CD4-positive, alpha-beta T cell (primary cell): ENCODE measurements at places on chromosomes 16 and 17. TPM values are rescaled to one million over a fixed set of nuclear protein-coding genes. Genes with fewer than 3 reads are reported as not detected.
A peak's percentile ranks its signal among the peaks of the same experiment; 100 is the strongest.

SHPK gene
- 3.4 TPM for total RNA-seq

CCDC200 gene
- 0.47 TPM for total RNA-seq

ERI2 gene
- total RNA-seq = 0.45 TPM

DNA sequence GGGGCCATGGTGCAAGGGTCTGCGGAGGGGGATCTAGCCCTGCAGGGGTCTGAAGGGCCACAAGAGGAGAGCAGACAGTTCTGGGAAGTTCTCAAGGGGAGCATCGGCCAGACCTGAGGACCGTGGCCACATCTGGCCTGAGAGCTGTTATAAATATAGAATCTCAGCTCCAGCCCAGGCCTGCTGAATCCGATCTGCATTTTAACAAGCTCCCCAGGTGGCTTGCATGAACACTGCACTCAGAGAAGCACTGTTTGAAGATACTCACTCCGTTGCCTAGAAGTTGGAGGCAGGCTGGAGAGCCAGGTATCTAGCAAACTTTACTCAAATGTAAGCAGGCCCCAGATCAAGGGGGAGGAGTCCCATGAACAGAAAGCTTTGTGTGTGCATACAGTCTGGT, 61.3 kb downstream of the NKD1 start:
- no peak for DNase-seq

DNA sequence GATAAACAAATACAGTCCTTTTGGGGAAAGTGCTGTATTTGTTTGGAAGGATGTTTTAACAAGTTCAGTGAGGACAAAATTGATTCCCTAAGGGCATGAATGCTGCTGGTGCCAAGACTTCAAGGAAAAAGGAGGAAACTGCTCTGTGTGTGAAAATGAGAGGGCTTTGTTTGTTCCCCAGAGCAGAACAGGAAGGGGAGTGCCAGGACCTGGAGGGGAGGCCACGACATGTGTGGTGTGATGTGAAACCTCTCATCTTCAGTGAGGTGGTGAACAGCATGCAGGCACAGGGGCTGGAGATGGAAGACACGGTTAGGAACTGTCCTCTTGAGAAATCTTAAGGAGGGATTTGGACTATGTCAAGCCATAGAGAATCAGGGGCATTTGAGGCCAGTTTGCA, 46.6 kb upstream of the GRIN2A start:
- DNase-seq = no peak

SLC5A11 gene
- 0.44 TPM for total RNA-seq

DNA sequence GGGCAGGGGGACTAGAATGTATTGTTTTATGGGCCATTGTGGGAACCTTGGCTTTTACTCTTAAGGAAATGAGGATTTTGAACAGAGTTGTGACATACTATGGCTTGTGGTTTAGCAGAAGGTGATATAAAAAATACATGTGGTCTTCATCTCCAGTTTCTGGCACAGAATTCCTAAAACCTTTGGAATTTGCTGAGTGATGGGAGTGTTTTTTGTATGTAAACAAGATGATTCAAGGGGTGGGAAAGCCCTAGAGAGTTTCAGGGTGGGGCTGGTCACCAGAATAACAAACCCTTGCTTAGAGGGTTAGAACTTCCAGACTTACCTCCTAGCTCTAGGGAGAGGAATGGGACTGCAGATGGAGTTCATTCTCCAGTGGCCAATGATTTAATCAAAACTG, 316.1 kb downstream of the PHKB start:
- DNase-seq = no peak

DNA sequence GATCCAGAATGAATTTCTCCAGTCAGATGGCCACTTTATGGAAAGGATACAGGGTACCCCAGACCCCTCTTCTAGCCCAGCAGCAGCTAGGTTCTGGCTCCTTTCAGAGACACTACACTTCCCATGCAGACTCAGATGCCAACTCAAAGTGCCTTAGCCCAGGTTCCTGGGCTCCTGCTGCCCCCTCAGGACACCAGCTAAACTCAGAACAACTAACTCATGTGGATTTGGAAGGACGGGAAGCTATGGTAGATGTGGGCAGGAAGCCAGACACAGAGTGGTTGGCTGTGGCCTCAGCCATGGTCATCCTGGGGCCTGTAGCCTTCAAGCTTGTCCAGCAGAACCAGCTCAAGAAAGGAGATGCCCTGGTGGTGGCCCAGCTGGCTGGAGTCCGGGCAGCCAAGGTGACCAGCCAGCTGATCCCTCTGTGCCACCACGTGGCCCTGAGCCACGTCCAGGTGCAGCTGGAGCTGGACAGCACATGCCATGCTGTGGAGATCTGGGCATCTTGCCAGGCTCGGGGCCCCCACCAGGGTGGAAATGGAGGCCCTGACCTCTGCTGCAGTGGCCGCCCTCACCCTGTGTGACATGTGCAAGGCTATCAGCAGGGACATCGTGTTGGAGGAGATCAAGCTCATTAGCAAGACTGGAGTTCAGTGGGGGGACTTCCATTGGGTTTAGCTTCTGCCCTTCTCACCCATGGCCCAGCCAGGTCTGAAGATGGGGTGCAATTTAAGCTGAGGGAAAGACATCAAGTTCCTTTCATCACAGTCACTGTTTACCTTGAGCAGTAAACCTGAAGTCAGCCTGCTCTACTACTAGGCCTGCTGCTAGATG, 111.8 kb downstream of the N4BP1 start:
- no peak for DNase-seq

PVALEF gene
- not detected for total RNA-seq

GRCh38 chr17:19677736-19678379, 29.3 kb downstream of the ALDH3A2 start:
- no peak for DNase-seq

- DNase-seq = no peak
Measured at GRCh38 chr16:8905168-8905762, 23.1 kb downstream of the LITAFD start.

MYLK3 gene
- total RNA-seq = not detected

DNA sequence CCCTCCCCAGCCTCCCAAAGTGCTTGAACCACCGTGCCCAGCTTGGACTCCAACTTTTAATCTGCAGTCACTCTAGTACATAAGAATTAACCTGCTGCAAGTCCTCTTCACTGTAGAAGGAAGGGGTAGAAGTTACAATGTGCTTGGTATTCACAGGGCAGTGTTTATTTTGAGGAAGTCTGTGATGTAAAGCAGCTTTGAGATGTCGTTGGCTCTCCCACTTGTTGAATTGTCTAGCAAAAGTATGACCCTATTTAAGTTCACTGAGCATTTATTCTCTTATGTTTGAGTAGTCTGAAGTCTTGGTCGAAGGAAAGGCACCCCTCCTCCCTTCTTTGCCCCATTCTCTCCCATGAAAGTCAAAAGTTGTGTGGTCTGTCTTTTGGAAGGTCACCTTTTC, 28.2 kb downstream of the SF3B3 start:
- DNase-seq = no peak

DNA sequence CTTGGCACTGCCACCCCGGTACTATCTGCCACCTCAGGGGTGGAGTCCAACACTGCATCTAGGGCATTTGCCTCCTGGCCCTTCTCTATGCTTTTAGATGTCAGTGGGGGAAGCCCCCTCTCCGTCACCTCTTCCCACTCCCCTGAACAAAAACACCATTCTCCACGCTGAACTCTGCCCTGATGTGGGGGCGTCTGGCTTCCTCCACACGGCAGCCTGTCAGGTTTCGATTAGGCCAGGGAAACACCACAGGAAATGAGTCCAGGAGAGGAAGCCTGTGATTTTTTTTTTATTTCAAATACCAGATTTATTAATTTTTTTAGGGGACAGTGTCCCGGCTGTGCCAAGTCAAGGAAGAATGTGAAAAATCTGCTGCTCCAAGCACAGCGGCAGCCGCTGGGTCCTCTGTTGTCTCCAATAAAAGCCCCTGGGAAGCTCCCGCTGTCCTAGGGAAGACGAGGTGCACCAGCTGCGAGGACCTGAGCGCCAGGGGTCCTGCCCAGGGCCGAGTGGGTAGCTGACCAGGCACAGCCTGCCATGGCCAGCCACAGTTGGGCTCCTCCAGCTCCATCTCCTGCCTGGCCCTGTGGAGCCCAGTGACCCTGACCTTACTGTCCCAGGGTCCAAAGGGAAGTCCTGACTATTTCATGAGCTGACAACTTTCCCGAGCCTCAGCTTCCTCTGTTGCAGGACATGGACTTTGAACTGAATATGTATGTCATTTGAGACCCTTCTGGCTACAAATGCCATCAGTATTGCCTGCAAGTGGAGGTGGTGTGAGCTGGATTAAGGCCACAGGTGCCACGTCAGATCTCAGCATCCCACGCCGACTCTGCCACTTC, 336.7 kb downstream of the FOXL1 start:
- DNase-seq = no peak

GRCh38 chr16:88616736-88617135, 21.6 kb upstream of the IL17C start:
- no peak for DNase-seq

DNA sequence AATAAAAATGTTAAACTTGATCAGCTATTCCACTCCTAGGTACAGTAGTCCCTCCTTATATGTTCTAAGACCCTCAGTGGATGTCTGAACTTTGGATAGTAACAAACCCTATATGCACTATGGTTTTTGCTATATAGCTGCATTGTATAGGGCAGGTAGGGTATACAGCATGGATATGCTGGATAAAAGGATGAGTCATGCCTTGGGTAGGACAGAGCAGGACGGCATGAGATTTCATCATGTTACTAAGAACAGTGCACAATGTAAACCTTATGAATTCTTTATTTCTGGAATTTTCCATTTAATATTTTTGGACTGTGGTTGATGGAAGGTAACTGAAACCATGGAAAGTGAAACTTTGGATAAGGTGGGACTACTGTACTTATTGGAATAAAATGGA, 235.1 kb downstream of the CEP112 start:
- DNase-seq = no peak

- no peak for DNase-seq
Measured at GRCh38 chr17:57271821-57272220, 15.5 kb downstream of the MSI2 start.

DNA sequence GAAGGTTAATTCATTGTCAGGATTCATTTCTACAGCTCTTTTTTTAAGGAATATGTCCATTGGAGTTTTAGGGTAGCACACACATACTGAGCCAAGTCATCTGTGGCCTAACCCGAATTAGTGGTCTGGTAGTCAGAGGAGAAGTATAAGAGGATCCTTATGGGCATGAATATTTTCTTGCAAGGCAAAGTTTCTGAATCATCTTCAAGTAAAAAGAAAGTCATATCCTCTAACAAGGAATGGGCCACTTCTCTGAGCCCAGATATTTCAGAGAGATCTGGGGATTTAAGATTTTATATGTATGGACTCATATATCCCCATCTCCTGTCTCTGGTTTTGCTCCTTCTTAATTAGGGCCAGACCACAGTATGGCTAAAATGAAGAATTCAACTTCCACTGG, 99.2 kb upstream of the CDH8 start:
- DNase-seq = no peak

GRCh38 chr17:79832218-79833109, 6.8 kb downstream of the CBX4 start:
- DNase-seq = peak; percentile 40

DNA sequence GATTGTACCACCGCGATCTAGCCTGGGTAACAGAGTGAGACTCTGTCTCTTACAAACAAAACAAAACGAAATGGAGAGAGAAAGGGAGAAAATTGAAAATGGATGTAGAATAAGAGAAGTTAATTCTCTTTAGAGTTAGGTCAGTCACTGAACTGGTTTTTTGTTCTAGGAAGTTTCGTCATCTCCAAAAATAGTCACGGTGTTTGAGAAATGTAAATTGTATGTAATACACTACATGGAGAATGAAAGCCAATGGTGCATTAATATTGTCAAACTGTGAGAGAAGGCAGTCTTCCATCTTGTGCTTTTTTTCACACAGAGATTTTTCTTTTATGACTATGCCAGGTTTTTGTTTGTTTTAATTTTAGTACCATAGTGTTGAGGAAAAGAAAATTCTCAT, 145.9 kb downstream of the BCAS3 start:
- DNase-seq = no peak

ADAD2 gene
- total RNA-seq = not detected

GRCh38 chr17:59838052-59838916, 54.5 kb downstream of the TUBD1 start:
- peak; percentile 65 for DNase-seq

DNA sequence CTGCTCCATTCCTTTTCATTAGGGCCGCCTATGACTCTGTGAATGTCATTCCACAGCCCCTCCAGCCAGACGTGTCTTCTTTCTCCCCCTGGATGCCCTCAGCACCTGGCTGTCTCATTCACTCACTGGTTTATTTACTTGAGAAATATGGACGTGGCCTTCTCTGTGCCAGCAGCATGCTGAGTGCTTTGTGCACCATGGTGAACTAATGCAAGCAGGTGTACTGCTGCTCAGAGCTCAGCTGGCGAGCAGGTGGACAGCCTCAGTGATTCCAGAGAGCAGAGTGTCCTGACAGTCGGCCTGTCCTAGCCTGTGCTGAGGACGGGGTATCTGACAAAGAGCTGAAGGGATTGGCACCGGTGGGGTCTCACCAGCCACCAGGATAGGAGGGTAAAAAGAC, 96.7 kb downstream of the GNAO1 start:
- no peak for DNase-seq

DNA sequence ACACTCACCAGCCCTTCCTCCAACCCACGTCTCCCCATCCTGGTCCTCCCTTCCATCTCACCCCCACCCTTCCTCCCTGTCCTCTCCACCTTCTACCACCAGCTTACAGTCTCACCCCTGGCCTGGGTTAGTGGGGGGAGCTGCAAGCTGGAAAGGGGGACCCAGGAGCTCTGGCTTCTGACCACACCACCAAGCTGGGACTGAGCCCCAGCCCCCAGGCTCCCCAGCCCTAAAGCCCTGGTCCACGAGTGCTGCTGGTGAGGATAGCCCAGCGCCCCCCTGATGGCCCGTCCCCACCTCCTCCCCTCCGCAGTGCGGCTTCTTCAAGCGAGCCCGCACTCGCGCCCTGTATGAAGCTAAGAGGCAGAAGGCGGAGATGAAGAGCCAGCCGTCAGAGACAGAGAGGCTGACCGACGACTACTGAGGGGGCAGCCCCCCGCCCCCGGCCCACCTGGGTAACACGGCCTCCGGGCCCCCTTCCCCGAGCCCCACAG, 7.2 kb upstream of the PDK2 start:
- DNase-seq = no peak

- no peak for DNase-seq
Measured at GRCh38 chr16:80667925-80668324, 127.1 kb downstream of the DYNLRB2 start.

DNA sequence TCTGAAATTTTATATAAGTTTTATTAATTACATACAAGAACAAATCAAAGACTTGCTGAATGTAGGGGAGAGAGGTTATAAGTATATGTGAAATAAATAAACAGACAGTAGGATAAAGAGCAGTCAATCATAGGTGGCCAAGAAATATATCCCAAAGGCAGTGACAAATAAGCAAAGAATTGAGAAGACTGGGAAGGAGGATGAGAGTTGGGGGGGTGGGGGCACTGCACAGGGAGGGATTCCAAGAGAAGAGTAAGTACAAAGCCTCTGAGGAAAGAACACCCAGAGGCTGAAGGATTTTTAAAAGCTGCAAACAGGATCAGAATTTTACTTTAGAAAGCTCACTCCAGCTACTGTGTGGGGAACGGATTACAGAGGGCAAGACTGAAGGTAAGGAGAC, 2.8 kb downstream of the PELP1 start:
- DNase-seq = no peak

DNA sequence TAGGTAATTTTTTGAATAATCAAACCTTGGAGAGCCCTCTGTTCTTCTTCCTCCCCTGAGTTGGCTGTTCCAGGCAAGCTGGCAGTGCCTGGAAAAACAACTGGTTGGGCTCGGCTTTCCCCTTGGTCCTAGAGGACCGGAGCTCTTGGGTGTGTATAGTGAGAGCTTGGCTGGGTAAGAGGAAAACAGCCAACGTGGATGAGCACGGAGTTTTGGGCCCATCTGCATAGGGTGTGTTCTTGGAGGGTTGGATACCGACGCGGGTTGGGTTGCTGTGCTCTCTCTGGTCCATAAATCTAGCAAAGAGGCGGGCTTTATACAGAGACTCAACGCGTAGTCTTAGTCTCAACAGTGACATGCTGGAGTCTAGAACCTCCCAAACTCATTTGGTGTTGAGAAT, 23.2 kb downstream of the ITGB3 start:
- no peak for DNase-seq
